ENCODE measurements at places on chromosomes 7 and 10.

DNA sequence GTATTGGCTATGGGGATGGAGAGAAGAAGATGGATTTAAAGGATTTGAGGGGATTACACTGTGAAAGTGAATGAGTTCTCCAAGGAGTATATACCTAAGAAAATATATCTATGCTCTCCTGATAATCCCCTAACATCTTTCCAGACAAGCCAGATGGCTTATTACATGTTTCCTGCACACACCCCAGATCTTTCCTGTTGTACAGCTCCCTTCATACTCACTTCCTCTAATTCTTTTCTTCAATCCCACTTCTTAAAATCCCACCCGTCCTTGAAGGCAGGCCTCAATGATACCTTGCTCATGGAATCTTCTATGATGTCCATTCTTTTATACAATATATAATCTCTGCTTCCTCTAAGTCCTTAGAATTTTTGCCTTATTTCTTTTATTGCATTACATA, 317.2 kb upstream of the DGKB start:
- peak; percentile 40 for DNase-seq

GRCh38 chr10:23968301-23968700, 240.6 kb upstream of the KIAA1217 start:
- no peak for DNase-seq

GRCh38 chr10:129501652-129502436, 34.8 kb downstream of the MGMT start:
- peak; percentile 19 for DNase-seq

- DNase-seq, result no peak
Observed at GRCh38 chr7:129098409-129099084, 43.6 kb upstream of the TNPO3 start.

- DNase-seq, result no peak
Observed at GRCh38 chr7:50591098-50591479, 25.9 kb upstream of the DDC start.

DNA sequence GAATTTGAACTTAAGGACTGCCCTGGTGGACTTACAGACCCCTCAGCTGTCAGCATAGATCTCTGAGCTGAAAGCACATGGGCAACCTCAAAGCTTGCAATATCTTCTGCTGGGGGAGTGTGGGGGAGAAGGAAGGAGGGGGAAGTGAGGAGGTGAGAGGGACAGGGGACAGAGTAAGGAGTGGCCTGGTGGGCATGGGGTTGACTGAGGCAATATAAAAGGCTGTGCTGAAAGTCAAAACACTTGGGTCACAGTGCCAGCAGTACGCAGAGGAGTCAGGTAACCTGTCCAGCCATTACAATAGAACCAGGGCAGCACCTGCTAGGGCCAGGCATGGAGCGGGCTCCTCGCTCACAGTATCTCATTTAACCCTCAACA, 43.2 kb downstream of the PPP1R3C start:
- no peak for DNase-seq

DNA sequence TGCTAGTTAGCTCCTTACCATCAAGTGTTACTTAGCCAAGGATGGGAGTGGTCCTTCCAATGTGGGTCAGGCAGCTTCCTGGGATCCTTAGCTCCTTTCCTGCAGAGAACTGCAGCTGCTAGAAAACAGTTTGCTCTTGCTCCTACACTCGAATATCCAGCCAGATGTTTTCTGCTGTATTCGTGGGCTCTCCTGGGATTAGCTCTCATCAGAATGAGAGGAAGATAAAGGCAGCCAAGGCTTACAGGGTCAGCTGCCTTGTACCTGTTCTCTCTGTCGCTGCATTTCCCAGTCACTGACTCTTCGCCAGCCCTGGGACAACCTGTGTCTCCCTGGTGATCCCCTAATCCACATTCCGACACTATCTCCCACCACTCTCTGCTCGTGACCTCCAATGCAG, 29.0 kb downstream of the NEUROD6 start:
- DNase-seq, result peak; percentile 68

- no peak for DNase-seq
Observed at GRCh38 chr10:121754666-121755065, 156.4 kb upstream of the FGFR2 start.

Measured in NCI-H2171 treated with DMSO at 0.1 percent for 48 hours (cell line).